ENCODE measurements at places on chromosomes 5 and 9.

DNA sequence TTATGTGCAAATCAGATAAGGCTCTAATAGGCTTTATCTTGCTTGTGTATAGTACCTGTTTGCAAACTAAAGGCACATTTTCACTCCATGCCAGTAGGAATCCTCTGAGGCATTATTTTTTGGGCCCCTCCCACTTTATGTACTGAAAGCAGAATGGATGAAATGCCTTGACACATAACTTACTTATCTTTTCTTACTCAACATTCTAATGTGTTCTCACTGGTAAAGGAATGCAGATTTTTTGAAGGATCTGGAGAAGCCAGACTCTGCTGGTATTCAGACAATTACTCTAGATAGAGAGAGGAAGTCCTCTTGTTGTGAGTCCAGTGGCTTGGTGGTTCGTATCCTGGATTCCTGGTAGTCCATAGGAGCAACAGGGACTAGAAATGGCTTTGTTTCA lies 336.7 kb downstream of the CCDC171 start:
- DNase-seq, result no peak

DNA sequence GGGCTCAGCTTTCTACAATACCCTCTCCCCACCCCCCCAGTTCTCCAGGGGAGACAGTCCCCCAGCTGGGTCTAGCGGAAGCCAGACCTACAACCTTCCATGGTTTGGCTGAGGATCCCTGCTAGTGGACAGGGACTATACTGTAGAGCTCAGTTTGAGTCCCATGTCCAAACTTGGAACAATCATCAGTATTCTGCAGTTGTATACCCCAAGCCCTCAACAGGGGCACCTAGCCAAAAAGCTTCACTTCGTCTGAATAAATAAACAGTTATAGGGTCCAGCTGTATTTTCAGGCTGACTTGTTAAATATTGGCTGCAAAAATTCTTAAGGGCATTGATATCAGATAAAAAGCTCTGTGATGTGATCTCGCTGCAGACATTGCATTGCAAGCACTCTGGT lies 15.4 kb upstream of the C9 start:
- DNase-seq, result no peak

GRCh38 chr9:108786322-108786721 lies 69.5 kb downstream of the ACTL7B start:
- DNase-seq, result no peak

GRCh38 chr9:125972012-125972729 lies 225.0 kb downstream of the PBX3 start:
- DNase-seq, result no peak

GRCh38 chr5:1734271-1734907 lies 65.2 kb downstream of the MRPL36 start:
- no peak for DNase-seq

DNA sequence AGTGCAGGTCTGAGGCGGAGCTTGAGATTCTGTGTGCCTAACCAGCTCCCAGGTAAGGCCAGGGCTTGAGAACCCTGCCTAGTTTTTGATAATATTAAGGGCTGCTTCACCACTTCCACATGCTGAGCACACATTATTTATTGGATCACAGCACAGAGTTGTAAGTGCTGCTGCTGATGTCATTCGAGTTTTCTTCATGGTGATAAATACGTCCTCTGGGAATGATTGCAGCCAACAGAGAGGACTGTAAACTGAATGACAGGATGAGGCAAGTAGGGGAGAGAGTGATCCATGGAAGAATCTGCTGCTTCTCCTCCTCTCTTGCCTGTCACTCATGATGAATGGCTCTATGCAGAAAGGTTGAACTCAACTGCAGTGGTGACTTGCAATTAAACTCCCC lies 77.9 kb upstream of the VPS13A start:
- no peak for DNase-seq

DNA sequence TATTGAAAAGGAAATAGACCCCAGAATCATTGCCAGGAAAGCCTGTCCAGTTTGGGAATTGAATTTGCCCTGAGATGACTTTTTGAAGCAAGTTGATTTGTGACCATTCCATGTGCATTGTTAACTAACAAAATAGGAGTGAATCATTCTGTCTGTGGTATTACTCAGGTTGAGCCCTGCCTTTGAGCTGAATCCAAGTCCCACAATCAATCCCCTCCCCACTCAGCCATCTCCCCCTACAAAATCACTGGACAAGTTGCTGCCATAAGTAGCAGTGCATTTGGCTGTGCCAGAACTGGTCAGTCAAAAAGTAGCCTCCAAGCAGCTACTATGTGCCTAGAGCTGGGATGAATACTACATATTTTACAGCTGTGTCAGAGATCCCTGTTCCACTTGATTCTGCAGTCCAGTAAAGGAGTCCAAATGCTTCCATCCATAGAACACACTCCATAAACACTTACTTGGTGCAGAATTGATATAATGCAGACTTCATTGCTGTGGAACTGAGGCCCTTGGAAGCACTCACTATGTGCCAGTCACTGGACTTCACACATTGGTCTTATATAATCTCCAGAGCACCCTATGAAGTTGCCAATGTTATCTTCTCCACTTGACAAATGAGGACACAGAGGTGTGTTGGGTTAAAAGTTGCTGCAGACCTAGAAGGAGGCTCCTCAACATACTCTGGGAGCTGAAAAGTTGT lies 96.1 kb downstream of the ZNF462 start:
- DNase-seq, result no peak

DNA sequence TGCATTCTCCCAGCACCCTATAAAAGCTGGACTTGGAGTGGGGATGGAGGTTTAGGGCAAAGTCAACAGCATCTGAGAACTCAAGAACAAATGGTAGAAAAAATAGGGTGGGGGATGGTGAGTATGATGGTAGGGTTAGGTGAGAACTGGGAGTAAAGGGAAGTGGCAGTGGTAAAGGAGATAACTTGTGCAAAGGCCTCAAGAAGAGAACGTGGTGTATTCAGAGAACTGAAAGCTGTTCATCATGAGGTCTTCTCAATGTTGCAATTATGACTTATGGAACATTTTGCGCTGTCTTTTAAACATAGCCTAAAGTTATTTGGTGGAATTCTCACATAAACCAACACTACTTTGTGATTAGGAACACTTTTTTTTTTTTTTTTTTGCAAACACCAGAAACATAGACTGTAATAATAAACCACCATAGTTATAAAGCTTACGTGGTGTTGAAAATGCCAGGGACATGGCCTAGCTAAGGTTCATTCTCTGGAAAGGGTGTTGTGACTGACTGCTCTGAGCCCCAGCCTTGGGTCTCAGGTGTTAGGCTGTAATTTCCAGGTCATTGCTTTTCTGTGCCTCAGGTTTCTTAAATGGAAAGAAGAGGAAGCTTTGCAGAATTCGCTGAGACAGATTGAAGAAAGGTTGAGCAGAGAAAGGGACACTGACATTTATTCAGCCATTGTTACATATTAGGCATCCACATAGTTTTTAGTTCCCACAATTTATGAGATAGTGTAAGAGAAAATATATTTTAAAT lies 19.2 kb upstream of the TXNDC8 start:
- no peak for DNase-seq

DNA sequence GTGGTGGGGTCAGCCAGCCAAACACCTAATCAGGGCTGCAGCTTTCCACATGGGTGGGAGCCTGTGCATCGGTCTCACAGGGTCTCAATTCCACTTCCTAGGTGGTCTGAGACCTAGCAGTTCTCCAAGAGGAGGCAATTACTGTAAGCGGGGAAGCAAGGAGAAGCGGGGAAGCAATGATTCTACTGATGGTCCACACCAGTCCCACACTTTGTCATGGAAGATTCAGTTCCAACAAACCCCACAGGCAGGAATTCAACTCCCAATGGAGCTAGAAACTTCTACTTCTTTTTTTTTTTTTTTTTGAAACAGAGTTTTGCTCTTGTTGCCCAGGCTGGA lies 158.7 kb upstream of the RAI14 start:
- no peak for DNase-seq

DNA sequence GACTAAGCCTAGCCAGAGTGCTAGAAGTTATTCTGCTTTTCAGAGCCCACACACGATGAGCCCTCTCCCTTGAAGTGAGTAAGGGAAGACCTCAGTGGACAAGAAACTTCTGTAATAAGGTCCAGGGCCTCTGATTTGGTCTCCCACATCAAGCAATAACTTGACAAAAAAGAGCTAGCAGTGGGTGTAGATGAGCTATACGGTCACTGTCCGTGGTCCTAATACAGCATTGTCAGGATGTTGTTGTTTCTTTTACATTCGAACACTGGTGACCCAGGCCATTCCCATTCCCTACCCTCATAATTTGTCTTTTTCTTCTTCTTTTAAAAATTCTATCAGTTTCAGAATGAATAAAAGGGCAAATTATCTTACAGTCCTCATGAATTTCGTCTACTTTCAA lies 5.2 kb downstream of the PCSK1 start:
- no peak for DNase-seq

- DNase-seq, result peak; percentile 42
Observed at GRCh38 chr5:174910245-174910737, 185.9 kb downstream of the MSX2 start.

- DNase-seq, result no peak
Observed at GRCh38 chr5:127183332-127183731, 107.3 kb upstream of the MEGF10 start.

DNA sequence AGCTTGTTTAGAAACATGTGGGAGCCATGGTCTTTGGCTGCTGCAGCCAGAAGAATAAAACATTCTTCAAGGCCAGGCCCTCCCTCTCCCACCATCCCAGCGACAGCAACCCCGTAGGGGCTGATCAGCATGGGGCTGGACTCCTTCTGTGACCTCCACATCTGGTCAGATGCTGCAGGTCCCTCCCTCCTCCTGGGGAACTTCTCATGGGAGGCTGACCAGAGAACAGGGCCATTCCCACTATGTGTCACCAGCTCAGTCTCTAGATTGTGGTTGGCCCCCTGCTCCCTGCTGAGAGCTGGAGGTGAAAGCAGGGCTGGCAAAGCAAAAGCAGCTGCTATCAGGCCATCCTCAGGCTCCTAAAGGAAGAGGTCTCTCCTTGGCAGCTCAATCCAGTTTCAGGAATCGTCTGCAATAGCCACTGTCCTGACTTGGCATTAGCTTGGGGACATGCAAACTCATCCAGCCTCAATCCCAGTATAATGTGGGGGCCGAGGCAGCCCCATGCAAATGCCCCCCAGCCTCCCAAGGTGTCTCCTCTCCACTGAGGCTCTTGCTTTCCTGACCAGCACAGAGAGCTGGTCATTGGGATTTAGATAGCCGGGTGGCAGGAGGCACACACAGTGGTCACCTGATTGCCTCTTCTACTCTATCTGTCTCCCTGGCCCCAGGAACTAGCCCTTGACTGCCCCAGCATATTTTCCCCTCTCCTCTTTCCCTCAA lies 81.5 kb downstream of the NRG2 start:
- DNase-seq, result peak; percentile 72

- DNase-seq, result no peak
Observed at GRCh38 chr9:88092797-88093331, 45.4 kb downstream of the SPATA31C2 start.

DNA sequence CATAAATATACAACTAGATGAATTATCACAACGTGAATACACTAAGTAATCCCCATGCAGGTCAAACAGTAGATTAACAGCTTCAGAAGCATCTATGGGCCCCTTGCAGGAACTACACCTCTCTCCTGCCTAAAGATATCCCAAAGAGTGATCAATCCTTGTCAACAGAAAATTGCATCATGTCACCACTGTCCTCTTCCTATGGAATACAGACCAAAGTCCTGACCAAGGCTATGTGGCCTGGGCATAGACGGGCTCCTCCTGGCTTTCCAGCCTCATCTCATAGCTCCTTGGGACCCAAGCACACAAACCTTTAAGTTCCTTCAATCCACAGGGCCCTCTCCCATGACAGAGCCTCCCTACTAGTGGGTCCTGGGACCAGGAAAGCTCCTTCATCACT lies 25.3 kb downstream of the NIPAL4 start:
- no peak for DNase-seq

DNA sequence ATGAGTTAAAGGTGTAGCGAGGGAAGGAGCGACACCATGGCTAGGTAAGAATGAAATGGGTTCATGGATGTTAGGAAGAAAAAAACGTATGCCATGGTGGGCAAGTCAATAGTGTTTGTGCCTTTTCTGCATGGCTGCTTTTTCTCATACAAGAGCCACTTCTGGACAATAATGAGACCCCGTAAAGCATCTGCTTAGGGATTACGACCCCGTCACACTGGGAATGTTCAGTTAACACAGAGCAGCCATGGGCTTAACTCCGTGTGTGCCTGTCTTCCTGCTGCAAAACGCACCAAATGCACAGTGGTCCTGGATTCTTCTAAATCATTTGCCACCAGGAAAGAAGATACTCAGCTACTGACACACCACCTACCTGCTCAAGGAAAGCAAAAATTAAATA lies 81.8 kb downstream of the NFIB start:
- DNase-seq, result no peak

DNA sequence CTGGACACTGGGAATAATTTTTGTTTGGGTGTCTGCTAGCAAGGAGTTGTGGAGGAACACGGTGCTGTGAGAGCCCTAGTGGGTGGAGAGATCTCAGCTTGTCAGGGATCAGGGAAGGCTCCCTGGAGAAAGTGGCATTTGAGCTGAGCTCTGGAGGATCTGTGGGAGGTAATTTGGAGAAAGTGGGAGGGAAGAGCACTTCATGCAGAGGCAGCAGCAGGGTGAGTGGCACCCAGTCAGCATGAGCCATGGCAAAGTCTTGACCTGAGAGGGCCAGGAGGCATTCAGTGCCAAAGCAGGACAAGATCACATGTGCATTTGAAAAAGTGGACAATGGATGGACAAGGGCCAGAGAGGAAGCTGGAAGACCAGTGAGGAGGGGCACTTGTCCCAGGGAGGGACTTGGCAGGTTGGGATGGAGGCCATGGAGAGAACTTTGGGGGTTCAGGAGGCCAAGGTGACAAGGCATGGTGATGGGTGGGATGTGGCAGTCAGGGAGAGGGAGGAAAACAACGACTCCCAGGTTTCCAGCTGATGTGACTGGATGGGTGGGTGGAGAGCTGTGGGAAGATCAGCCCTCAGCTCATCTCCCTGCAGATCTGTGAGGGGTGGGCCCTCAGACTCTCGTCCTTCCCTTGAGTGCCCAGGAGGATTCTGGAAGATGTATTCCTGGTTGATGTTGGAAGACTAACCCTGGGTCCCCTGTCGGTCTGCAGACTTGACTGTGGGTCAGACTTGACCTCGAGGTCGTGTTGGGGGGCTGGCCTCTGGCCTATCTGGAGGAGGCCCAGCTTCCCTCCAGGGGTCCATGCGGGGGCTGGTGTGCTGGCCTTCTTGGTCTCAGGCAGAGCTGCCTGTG lies 68.9 kb upstream of the PITX1 start:
- no peak for DNase-seq
